GM23338 (cell line): ENCODE measurements at places on chromosomes 3 and 15. TPM values are rescaled to one million over a fixed set of nuclear protein-coding genes. Genes with fewer than 3 reads are reported as not detected.

TTLL13 gene
- total RNA-seq, result not detected in 2 replicates

DNA sequence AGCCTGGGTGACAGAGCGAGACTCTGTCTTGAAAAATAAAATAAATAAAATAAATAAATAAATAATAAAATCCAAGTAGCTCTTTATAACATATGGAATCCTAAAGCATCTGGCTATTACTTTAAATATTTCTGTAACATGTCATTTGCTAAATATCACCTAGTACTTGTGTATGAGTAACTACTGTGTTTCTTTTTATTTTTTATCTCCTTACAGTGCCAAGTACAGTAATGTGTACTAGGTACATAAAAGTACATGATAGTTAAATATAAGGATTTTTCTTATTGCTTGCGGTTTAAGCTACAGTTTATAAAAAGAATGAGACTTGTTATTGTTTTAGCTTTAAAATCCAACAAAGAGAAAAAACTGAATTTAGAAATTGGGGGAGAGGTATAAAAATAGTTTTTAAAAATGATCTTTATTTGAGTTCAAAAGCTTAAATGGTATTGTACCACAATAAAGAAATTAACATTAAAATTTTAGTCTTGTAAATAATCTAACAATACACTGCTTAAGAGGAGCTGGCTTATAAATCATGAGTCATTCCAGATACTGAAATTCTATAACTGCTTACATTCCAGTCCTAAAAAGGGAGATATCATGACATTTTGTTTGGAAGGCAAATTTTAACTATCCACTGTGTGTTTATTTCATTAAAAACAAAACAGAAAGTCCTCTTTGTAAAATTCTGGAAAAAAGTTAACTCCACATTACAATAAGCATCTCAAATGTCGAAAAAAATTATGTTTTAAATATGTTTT lies 73.1 kb downstream of the FGF7 start:
- no peak for DNase-seq

GLDN gene
- 1.2 and 1.5 TPM in 2 replicates for total RNA-seq

DNA sequence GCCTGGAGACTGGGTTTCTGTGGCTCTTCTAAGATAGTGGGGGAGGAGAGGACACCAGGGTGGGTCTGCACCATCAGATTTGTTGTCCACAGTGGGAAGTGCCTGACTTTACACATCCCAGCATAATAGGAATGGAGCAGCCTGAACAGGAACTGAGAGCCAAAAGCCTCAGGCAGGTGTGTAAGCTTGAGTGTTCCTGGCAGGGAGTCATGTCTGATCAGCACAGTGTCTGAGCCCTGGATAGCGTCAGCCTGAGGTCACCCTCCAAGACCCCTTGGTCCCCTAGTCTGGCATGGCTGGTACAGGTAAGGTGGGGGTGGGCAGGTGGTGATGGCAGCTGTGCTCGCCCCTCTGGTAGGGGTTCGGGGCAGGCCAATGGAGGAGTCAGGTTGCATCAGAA lies 20.2 kb downstream of the INSYN1 start:
- DNase-seq, result no peak

DNA sequence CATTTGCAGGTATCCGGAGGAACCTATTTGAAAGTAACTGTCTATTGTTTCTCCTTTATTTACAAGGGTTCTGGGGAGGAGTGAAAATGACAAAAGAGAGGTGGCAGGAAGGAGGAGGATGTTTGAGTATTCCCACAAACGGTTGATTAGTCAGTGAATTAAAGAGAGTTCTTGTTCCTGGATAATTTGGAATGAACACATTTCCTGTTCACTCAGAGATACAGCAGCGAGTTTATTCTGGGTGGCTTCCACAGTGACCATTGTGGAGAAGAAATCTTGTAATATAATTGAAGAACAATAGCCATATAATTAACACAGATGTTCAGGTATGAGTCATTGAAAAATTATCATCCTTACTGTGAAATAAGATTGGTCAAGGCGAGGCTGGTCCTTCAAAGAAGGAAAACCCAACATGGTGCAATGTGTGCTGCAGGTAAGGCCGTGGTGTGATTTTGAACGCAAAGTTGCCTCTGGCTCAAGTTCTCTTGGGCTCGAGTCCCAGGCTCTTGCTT lies 77.3 kb downstream of the NFKBIZ start:
- DNase-seq, result no peak

PDZRN3 gene
- total RNA-seq, result 11.0 and 14.0 TPM in 2 replicates

CMTM7 gene
- total RNA-seq, result 23.6 and 32.2 TPM in 2 replicates

DNA sequence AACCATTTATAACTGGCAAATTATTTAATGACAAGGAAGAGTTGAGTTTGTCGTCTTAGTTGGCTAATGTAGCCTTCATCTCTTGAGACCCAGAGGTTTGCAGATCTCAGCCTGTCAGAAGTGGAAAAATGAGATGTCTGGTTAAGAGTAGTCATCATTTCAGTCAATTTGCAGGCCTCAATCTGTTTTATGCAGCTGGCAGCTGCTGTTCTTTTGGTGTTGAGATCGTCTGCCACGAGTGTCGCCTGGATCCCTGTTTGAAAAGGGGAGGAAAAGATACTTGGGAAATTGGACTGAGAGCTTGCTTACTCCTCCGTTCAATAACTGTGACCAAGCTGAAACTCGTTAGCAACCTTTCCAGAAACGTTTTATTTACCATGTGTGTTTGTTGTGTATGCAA lies 2.3 kb downstream of the PHLDB2 start:
- DNase-seq, result no peak

GUCA1C gene
- not detected in 2 replicates for total RNA-seq
